ENCODE measurements at places on chromosomes 4 and X.

DNA sequence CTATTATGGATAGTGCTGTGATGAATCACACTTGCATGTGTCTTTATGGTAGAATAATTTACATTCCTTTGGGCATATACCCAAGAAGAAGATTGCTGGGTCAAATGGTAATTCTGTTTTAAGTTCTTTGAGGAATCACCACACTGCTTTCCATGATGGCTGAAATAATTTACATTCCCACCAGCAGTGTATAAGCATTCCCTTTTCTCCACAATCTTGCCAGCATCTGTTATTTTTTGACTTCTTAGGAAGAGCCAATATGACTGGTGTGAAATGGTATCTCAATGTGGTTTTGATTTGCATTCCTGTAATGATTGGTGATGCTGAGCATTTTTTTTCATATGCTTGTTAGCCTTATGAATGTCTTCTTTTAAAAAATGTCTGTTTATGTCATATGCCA lies 1120.2 kb downstream of the ARAP2 start:
- no peak for DNase-seq

- DNase-seq, result no peak
Measured at GRCh38 chr4:15451181-15451865, 18.4 kb upstream of the CC2D2A start.

- DNase-seq, result no peak
Measured at GRCh38 chr4:121455285-121455684, 74.5 kb upstream of the QRFPR start.

DNA sequence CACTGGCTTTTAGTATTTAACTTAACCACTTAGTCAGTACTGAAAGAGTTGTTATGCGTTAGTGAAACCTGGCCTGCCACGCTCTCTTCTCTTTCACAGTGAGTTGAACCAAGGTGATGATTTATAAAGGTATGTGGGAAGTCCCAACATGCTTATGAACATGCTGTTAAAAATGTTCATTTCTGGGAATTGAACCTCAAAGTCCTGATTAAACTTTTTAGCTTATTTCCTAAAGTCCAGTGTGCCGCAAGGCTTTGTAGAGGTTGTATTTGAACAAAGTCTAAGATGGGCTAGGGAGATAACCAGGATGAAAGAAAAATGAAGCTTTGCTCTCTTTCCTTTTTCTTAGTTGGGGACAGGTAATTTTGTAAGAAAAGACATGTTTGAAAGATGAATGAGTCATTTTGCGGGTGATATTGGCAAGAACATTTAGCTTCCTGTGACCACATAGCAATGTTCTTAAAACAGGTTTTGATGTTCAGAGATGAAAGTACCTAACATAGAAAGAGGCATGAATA lies 270.3 kb downstream of the DTHD1 start:
- DNase-seq, result no peak

GRCh38 chr4:86264241-86264640 lies 95.6 kb downstream of the MAPK10 start:
- no peak for DNase-seq

GRCh38 chr4:24969486-24969885 lies 56.6 kb upstream of the CCDC149 start:
- DNase-seq, result no peak

- no peak for DNase-seq
Measured at GRCh38 chr4:179225594-179225993, 1783.4 kb upstream of the AGA start.

DNA sequence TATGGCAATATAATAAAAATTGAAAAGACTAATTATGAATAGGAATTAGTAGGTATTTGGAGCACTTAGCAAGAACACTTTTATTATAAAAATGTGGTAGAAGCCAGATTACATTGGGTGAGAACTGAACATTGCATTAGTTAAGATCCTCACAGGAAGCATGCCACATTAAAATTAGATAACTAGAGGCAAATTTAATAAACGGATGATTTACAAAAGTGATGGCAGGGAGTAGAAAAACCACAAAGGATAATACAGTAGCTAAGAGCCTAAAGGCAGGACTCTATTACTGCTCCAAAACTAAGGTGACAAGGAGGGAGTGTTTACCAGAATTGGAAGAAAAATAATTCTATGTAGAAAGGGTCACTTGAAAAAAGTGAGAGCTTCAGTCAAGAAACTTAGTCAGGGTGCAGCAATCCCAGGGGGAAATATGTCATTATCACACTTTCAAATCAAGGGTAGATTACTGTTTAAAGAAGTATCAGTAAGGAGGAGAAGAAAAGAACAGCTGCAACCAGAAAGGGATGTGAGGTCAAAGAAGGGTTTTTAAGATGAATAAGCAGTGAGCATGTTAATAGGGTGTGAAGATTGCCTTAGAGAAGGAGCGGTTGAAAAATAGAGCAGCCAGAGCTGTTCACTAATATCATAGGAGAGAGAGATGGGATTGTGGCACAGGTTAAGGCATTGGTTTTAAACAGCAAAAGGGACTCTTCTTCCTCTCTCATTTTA lies 84.6 kb downstream of the NDST4 start:
- peak; percentile 6 for DNase-seq

- DNase-seq, result no peak
Measured at GRCh38 chr4:126958482-126958881, 674.3 kb upstream of the INTU start.

DNA sequence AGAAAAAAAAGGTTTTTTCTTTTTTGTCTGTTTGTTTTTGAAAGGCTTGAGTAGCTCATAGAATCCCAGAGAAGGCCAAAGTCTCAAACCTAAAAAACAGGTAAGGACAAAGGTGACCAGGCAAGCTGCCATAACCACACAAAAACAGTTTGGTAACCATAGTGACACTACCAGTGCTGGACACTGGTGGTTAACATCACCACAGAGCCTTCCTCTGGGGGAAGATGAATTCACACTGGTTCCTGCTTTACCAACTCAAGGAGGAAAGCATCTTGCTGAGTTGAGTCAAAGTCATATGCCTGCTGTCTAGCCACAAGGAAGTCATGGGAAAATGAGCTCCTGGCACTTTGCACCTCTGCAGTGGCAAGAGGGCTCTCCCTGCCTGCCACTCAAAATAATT lies 32.5 kb downstream of the IDS start:
- DNase-seq, result no peak

- no peak for DNase-seq
Measured at GRCh38 chr4:99215521-99215920, 3.5 kb downstream of the ADH6 start.

DNA sequence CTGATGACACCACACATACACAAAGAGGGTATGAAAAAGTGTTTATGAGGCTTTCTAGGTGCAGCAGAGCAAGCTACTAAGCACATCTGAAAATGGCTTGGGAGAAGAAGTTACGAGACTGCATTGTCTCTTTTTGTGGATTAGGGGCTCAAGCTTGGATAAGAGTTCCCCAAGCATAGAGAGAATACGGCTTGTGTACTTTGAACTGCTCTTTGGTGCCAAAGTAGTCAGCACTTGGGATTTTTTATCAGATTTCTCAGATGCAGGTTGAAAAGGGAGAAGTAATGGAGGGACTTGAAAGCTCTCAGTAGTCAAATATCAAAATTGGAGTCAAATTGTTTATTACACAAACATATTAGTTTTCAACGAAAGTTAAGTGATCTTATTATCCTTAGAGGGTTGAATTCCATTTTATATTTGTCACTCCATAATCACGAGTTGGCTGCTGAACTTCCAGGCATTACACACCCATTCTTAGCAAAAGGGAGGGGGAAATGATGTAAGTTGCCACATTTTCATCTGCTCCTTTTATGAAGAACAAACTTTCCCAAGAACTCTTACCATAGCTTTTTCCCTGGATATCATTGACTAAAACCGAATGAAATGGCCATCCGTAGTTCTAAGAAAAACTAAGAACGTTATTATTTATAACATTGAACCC lies 1904.9 kb downstream of the PCDH7 start:
- DNase-seq, result peak; percentile 48
